Cardiac atrium fibroblast (primary cell): ENCODE measurements at places on chromosomes 1 and 21. TPM values are rescaled to one million over a fixed set of nuclear protein-coding genes. Genes with fewer than 3 reads are reported as not detected.

Gene PGBD5
- total RNA-seq: under 0.01 TPM in 1 of 2 replicates, not detected in the other

Gene SYNC
- 31.2 and 45.2 TPM in 2 replicates for total RNA-seq

Gene FCGR3A
- not detected in 2 replicates for total RNA-seq

Gene ADSS2
- total RNA-seq: 32.0 and 34.0 TPM in 2 replicates

Gene SELENBP1
- total RNA-seq: 65.3 and 69.2 TPM in 2 replicates

Gene SH2D1B
- not detected in 2 replicates for total RNA-seq

Gene DENND2C
- 0.54 and 1.9 TPM in 2 replicates for total RNA-seq

Gene CADM3
- total RNA-seq: 22.6 and 52.0 TPM in 2 replicates

Gene KANK4
- not detected in 2 replicates for total RNA-seq

Gene C1orf141
- total RNA-seq: not detected in 2 replicates

Gene C1orf210
- total RNA-seq: not detected in 2 replicates

Gene HCRTR1
- total RNA-seq: not detected in 2 replicates

Gene MTHFR
- 16.5 and 18.2 TPM in 2 replicates for total RNA-seq

Gene LCE1B
- not detected in 2 replicates for total RNA-seq

Gene FLG2
- total RNA-seq: not detected in 2 replicates

Gene PLD5
- not detected in 2 replicates for total RNA-seq

Gene FMO5
- 0.49 and 0.72 TPM in 2 replicates for total RNA-seq

Gene CFAP141
- total RNA-seq: not detected in 2 replicates

Gene S100A12
- not detected in 2 replicates for total RNA-seq

Gene RAB42
- total RNA-seq: 0.54 and 2.8 TPM in 2 replicates

Gene KRTAP20-4
- total RNA-seq: not detected in 2 replicates

Gene NHLH1
- total RNA-seq: not detected in 2 replicates

Gene GFI1
- 0.72 TPM in 1 of 2 replicates, not detected in the other for total RNA-seq

Gene DNASE2B
- not detected in 2 replicates for total RNA-seq

Gene CRYBG2
- total RNA-seq: not detected in 2 replicates

Gene ZNF496
- 13.5 and 18.0 TPM in 2 replicates for total RNA-seq

Gene AMY2B
- 1.1 TPM in 2 replicates for total RNA-seq

Gene PGLYRP3
- total RNA-seq: not detected in 2 replicates

Gene CLCN6
- total RNA-seq: 5.4 and 7.6 TPM in 2 replicates

Gene ANKRD35
- total RNA-seq: 1.1 and 1.3 TPM in 2 replicates

Gene CYP4X1
- 9.0 and 16.0 TPM in 2 replicates for total RNA-seq

Gene THRAP3
- 58.3 and 69.5 TPM in 2 replicates for total RNA-seq

Gene SLC35F3
- total RNA-seq: not detected in 2 replicates

Gene TEDDM1
- total RNA-seq: not detected in 2 replicates

Gene IL22RA1
- 0.16 TPM in 1 of 2 replicates, not detected in the other for total RNA-seq

Gene HMCN1
- total RNA-seq: 42.8 and 44.2 TPM in 2 replicates

Gene LDLRAD1
- not detected in 2 replicates for total RNA-seq

Gene PRAMEF5
- total RNA-seq: not detected in 2 replicates

Gene TAF13
- total RNA-seq: 46.2 and 65.3 TPM in 2 replicates

Gene RGS13
- not detected in 2 replicates for total RNA-seq

Gene S100A7
- total RNA-seq: not detected in 2 replicates

Gene FAAH
- 0.54 and 3.4 TPM in 2 replicates for total RNA-seq
